ENCODE measurements at places on chromosomes 4 and X.

DNA sequence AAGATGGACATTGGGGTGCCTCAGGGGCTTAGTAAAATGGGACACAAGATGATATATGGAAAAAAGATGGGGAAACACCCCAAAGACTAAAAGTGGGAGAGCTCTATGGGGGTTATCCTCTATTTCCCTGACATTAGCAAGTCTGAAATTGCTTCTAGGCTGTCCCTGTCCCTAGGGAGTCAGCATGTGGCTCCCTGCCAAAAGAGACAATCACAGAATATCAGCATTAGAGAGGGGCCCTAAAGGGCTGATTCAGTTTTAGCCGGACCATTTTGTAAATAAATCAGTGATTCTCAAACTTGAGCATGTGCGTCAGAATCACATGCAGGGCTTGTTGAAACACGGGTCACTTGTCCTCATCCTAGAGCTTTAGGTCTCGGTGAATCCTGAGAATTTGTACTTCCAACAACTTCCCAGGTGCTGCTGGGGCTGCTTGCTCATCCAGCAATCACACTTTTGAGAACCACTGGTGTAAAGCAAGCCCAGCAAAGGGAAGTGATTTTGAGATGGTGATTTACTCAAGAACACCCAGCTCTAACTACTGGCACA is 165.3 kb upstream of the DGKK start:
- no peak for DNase-seq

GRCh38 chr4:84937381-84937977 is 29.0 kb downstream of the WDFY3 start:
- DNase-seq, result no peak

GRCh38 chr4:40822420-40823166 is 72.8 kb downstream of the NSUN7 start:
- no peak for DNase-seq

DNA sequence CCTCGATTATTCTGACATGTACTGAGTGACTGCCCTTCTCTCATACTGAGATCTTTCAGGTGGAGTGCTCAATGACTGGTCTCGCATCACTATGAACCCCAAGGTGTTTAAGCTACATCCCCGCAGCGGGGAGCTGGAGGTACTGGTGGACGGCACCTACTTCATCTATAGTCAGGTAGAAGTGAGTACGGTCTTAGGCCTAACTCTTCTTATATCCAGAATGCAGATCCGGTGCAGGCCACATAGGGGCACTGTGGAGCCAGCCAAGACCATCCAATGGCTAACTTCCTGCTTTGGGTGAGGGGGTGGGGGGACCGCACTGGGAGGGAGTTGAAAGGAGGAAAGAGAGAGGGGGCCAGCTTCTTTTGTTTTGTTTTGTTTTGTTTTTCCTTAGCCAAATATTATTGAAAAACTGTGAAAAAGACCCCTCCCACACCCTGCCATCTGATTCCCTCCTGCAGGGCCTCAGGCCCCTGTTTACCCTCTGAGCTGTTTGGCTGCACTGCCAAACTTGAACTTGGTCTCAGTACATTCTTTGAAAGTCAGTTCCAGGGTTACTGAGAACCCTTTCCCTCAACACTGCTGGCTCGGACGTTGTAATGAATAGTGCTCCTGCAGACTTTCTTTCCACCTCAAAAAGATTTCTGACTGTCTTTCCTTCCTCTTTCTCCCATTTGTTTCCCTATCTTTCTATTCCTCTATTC is 16.2 kb downstream of the AWAT2 start:
- DNase-seq, result no peak

DNA sequence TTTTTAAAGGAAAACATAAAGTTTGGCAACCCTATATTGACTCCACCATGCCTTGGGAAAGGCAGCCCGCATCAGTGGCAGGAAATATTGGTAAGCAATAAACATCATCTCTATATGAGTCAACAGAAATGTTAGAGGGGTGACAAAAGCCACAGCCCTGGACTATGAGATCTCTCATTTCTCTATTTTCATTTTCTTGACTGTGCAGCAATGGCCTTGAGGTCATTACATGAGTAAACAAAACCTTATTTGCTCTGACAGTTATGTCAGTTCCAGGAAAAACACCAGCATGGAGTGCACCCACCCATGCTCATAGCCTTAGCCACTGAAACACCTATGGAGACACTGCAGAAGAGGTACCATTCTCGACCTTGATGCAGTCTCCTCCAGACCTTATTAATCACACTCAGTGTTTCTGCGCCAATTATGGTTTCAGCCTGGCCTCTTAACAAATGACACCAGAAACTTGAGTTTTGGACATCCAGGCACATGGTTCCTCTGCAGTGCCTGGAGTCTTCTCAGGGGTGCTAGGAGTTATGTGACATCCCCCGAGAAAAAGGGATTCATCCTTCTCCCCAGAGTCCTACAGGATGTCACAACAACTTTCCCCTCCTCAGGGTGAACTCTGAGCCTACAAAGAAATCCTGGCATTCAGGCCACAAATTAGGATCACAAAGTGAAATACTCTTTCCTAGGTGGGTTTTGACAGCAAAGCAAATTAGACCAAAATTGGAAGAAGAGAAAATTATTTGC is 16.0 kb upstream of the HPGD start:
- DNase-seq, result no peak

GRCh38 chrX:151543706-151544105 is 19.8 kb upstream of the PASD1 start:
- DNase-seq, result no peak

DNA sequence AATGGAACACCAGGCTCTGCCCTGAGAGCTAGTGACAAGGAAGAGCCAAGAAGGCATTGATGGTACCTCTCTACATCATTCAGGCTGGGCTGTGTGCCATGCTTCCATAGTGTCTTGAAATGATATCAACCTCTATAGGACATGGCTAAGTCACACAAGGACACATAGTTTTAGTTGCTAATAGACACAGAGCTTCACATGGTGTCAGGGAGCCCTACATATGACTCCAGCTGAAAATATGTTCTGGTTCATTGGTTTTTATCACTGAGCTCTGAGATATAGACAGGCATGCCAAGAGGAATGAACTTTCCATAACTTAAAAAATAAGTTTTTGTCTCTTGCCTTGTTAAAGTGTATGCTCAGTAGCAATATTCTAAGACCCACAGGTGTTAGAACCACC is 72.1 kb upstream of the PRKG2 start:
- no peak for DNase-seq

- DNase-seq, result no peak
These were observed 35.5 kb downstream of the CPLX1 start for GRCh38 chr4:790466-790820.

DNA sequence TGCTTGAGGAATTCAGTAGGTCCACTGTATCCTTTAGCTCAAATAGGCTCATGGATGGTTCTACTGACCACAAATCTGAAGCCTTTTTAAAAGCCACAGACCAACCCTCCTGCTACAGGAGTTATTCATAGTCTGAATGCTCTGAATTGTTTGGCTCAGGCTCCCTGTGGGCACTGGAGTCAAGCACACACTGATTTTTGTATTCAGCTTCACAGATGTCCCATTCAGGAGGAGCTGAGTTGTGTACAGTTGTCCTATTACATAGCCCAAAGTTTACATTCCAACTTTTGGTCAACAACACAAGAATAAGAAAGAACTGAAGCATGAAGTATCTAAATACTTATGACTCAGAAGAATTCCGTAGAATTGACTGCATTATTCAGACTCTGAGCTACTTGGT is 243.9 kb downstream of the UNC5C start:
- DNase-seq, result no peak

DNA sequence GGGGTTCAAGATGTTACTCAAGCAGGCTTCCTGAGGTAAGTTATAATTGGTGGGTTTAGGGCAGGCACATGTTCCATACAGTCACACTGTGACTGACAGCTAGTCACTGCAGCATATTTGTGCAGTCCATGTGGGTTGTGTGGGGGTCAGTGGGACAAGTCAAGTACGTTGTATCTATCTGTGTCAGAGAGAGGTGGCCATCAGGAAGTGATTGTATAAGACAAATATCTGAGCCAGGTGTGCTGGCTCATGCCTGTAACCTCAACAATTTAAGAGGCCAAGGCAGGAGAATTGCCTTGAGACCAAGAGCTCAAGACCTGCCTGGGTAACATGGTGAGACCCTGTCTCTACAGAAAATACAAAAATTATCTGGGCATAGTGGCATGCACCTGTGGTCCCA is 509.3 kb downstream of the CENPC start:
- DNase-seq, result no peak

GRCh38 chr4:134328741-134329140 is 127.2 kb upstream of the PABPC4L start:
- no peak for DNase-seq

GRCh38 chr4:168551211-168551610 is 54.4 kb downstream of the PALLD start:
- DNase-seq, result no peak

DNA sequence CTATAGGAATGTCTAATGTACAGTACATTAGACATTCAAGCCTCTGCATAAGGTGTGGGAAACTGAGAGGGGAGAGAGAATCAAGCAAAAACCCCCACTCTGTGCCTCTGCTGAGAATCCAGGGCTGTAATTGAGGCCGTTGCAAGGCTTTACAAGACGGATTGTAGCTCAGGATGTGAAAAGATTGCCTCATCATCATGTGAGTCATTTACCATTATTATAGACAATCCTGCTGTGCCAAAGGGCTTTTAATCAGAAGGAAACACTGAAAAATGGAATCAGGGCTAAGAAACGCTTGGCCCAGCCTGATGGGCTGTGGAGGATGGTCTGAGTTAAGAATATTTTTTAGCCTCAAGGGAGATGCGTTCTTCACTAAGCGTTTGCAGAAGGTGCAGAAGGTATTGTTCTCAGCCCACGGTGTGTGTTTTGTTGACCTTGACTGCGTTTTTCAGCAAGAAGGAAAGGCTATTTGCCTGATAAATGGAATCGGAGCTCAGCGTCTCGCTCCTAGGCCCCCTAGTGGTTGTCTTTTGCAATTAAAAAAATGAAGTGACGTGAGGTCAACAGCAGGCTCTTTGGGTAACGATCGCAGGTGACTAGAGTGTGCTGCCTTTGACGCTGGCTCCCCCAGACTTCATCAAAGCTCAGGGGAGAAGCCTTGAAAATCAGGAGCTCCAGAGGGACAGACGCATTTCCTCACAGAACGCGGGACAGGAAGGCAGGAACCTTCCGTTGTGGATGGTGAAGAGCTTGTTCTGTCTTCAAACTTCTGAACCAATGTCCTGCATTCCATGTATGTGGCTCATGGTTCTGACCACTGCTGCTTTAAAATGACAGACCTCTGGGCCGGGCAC is 18.1 kb upstream of the CHRNA9 start:
- no peak for DNase-seq

- no peak for DNase-seq
These were observed 89.8 kb upstream of the ARMCX2 start for GRCh38 chrX:101749436-101749835.

GRCh38 chrX:112627206-112627605 is 52.5 kb downstream of the LHFPL1 start:
- DNase-seq, result no peak

- no peak for DNase-seq
These were observed 3.4 kb downstream of the SAT1 start for GRCh38 chrX:23786268-23786815.

DNA sequence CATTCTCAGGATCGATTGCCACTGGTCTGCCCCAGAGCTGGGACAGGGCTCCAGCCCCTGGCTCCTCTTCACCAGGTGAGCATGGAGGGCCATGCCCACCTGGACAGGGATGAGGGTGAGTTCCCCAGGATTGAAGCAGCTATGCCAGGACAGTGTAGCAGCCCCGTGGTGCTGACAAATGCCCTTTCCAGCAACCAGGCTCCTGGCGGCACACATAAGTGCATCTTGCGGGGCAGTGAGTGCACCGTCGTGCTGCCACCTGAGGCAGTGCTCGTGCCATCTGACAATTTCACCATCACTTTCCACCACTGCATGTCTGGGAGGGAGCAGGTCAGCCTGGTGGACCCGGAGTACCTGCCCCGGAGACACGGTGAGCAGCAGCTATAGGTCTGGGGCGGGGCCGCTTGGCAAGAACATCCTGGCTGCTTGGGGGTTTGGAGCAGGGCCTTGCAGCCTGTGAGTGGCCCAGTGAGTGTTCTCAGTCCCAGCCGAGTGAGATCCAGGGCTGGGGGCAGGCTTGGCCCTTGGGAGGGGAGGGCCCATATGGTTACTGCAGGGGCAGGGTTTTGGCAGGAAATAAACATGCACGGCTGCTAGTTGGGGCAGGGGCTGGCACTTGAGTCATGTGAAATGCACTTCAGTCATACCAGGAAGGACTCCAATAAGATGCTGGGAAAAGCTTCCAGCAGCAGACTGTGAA is 6.1 kb downstream of the IL9R start:
- DNase-seq, result no peak
